Left renal cortex interstitium (tissue), 4 donors: ENCODE measurements at places on chromosomes 7 and 10.

GRCh38 chr10:21912625-21913024 is 90.9 kb downstream of the DNAJC1 start:
- no peak for DNase-seq

- no peak for DNase-seq
These were observed 13.4 kb upstream of the SH2D4B start for GRCh38 chr10:80524190-80524909.

DNA sequence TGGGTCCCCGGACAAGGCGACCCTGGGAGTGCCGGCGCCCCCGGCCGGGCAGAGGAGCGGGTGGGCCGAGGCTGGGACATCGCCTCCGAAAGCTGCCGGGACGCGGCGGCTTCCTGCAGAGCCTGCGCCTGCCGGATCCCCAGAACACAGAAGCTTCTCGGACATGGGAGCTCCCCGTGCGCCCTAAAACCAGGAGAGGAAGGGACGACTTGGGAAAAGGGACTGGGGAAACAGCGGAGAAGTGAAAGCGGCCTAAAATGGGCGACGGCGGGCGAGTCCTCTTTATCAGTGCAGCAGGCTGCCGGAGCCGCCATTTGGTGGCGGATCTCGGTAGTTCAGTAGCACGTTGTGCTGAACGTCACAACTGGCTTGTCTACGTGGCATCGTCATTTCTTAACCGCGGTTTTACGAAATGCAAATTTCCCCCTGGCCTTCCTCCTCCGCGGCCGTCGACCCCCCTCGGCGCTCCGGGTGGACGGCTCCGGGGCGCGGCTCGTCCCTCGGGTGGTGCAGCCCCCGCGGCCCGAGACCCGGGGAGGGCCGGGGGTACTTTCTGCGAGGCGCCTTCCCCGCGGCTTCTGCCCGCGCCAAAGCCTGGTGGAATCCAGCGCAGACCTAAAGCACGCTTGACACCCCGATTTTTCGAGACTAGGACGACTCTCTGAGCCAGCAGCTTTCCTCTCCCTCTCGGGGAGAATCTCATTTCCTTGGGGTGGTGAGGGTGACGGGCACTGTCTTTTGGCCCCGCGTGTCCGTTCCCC is 9.9 kb upstream of the SPAG6 start:
- no peak for DNase-seq

GRCh38 chr10:113497198-113497597 is 55.7 kb upstream of the HABP2 start:
- DNase-seq: no peak

DNA sequence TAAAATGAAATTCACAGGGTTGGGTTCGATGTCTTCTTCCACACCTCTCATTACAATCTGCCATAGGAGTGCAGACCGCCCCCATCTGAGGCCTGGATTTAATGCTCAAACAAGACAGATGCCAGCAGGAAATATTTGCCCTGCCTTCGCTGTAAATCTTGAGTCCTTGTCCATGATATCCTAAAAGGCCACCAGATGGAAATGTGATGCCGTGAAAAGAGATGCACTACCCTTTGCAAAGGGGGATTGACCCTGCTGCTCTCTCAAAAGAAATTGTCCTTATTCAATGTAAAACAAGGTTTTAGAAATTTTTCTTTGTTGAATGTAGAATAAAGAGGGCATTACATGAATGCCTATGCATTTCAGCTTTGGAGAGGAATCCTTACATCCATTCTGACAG is 37.5 kb downstream of the AGAP4 start:
- DNase-seq: no peak

GRCh38 chr7:138918756-138919155 is 62.4 kb downstream of the KIAA1549 start:
- no peak for DNase-seq

DNA sequence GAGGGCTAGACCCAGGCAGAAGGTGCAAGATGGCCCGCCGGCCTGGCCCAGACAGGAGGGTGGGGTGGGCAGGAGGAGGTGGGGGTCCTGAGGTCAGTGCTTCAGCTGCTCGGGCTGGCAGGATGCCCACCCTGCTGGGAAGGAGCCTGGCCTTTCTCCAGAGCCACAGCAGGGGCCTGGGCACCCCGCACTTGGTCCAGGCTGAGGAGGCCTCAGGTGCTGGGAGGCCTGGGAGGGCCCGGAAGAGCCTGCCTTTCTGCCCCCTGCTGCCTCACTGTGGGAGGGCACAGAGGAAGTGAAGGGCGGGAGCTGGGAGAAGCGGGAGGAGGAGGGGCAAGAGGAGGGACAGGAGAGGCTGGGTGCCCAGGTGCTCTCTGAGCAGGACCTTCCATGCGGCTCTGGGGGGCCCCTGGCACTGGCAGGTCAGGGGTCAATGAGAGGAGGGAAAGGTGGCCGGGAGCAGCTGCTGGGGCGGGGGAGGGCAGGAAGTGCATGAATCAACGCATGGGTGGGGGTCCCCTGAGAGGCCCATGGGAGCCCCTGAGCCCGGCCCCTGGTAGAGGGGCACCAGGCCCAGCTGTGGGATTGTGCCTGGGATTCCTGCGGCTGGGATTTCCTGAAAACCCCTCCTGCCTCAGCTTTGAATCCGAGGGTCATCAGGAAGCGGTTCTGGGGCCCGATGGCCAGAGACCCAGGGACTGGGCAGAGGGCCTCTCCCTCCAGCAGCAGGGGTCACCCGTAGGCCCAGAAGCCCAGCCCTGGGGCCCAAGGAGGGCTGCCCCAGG is 49.9 kb downstream of the PWWP2B start:
- no peak for DNase-seq

DNA sequence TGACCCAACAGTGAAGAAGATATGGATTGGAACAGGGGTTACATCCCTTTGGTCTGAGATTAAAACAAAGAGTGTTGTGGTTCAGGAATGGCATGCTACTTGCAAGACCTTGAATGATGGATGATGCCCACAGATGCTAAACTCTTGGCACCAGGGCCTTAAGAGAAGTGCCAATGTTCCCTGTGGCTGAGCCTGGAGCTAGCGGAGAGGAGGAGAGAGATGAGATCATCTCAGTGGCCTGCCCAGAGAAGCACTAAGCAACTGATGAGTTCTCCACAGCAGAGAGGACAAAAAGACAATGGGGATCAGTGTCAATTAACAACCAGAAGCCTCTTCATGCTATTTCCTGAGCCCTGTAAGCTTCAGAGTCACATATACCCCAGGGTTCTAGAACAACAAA is 97.8 kb downstream of the ELAPOR2 start:
- no peak for DNase-seq

- no peak for DNase-seq
These were observed 327.3 kb upstream of the NRP1 start for GRCh38 chr10:33661580-33662336.

- no peak for DNase-seq
These were observed 241.8 kb upstream of the PRSS58 start for GRCh38 chr7:142499635-142500034.

- DNase-seq: no peak
These were observed 574.6 kb downstream of the GALNT17 start for GRCh38 chr7:71706597-71706975.
